Anterior cingulate cortex (tissue), 58 donors: ENCODE measurements at places on chromosomes 12 and 14.

DNA sequence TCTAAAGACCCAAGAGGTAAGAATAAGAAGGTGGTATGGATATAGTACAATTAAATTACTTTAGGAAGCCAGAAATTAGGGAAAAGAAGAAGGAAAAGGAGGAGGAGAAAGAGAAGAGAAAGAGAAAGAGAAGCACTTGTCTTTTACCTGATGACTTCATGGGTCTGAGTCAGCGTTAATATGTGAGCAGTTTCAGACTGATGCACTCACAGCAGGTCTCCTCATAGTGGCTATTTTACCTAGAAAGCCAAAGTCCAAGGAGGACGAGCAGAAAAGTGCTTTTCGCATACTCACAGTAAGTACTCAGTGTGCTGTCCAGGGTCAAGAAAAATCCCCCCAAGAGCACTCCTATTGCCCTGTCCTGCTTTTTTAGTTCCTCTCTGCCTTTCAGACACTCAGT lies 222.1 kb downstream of the C12orf42 start:
- no peak for DNase-seq

GRCh38 chr12:102441077-102441596 lies 39.2 kb downstream of the IGF1 start:
- DNase-seq: no peak

DNA sequence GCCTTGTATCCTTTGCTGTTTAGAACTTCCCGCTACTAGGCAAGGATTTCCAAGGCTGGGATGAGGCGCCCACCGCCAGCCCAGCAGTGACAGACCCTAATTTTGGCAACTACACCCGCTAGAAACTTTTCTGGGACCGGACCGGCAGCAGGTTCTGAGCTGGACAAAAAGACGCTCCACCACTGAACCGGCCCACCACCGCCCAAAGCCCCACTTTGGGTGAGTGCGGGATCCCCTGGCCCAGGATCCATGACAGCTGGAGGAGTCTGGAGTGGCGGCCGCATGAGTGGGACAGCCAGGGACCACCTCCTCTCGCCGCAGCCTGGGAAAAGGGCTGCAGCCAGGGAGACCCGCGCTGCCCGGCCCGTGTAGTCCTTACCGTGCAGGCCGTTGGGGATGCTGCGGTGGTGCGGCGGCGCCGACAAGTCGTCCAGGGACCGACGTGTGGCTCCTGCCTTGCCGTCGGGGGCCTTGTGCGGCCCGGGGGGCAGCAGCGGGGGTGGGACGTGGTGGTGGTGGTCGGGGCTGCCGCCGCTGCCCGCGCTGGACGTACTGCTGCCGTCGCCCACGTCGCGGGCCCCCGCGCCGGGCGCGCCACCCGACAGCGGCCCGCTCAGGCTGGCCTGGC lies 1.1 kb downstream of the CCDC85C start:
- DNase-seq: no peak

GRCh38 chr14:71855399-71856036 lies 76.7 kb upstream of the RGS6 start:
- DNase-seq: no peak

DNA sequence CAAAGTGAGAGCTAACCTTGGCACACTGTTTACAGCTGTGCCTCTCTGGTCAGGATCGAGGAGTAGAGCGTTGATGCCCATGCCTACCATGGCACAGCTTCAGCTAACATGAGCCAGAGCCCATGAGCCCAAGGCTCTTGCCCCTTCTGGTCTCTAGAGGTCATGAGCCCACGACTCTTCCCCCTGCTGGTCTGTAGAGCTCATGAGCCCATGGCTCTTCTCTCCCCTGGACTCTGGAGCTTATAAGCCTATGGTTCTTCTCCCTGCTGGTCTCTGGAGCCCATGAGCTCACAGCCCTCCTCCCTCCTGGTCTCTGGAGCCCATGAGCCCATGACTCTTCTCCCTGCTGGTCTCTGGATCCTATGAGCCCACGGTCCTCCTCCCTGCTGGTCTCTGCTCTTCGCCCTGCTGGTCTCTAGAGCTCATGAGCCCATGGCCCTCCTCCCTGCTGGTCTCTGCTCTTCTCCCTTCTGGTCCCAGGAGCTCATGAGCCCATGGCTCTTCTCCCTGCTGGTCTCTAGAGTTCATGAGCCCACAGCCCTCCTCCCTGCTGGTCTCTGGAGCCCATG lies 16.6 kb upstream of the CLMN start:
- DNase-seq: no peak

GRCh38 chr14:73851567-73852382 lies at the start of gene PTGR2:
PTGR2 (plus strand) TSS chr14:73851831; CDS start chr14:73858863, 7,032 bp downstream.
- DNase-seq: peak; percentile 94

- no peak for DNase-seq
These were observed 44.6 kb downstream of the C14orf132 start for GRCh38 chr14:96083667-96084320.

- no peak for DNase-seq
These were observed 646 bp downstream of the FBLN5 start for GRCh38 chr14:91946622-91947474.

DNA sequence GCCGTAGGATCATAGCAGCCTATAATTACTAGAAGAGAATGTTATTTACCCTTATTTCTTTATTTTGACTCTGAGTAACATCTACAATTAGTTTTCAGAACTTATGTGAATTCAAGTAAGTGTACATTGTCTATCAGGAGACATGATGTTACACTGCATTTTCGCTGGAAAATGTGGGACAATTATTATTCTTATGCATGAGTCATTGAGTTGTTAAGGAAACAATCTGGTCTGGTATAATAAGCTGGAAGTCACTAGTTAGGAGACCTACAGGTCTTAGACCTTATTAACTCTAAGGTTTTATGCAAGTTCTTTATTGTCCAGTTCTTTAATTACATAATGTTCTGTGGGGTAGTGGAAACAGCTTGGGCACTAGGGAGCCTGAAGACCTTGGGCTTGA lies 5.8 kb downstream of the KTN1 start:
- DNase-seq: no peak

GRCh38 chr14:81221579-81222102 lies 882 bp upstream of the GTF2A1 start:
- DNase-seq: no peak

DNA sequence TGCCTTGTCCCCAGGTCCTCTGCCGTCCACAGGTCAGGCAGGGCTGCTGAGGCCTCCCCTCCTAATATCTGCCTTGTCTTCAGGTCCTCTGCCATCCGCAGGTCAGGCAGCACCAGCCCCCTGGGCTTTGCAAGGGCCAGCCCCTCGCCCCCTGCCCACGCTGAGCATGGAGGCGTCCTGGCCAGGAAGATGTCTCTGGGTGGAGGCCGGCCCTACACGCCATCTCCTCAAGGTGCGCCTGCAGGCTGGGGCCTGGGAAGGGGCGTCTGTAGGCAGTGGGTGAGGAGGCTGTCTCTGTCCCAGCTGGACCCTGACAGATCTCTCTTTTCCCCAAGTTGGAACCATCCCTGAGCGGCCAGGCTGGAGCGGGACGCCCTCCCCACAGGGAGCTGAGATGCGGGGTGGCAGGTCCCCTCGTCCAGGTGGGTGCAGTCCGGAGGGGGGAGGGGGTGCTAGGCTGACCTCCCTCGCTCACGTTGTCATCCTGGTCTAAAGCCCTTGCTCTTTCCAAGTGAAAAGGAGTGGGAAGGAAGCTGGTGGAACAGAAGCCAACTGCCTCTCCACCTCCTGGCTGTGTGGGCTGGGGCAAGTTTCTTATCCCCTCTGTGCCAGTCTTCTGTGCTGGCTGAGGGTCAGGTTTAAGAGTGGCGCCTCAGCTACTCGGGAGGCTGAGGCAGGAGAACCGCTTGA lies 13.9 kb upstream of the PUS1 start:
- DNase-seq: no peak

DNA sequence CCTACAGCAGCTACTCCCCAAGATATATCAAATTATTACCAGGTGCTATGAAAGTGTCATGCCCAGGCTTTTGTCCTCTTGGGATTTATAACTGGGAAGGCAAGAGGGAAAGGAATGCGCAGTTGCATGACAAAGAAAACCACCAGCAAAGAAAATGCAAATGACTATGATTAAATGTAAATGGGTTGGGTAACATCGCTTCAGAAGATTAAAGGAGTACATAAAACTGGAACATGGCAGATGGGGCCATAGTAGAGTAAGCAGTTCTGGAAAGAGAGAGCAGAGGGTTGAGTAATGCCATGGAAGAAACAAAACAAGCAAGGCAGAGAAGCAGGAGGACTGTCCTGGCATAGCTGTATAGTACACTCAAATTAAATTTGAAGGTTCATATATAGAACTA lies 493.1 kb downstream of the NOVA1 start:
- DNase-seq: no peak

GRCh38 chr14:31835049-31835448 lies 242.1 kb upstream of the ARHGAP5 start:
- no peak for DNase-seq

GRCh38 chr14:53285821-53286220 lies 132.7 kb upstream of the DDHD1 start:
- no peak for DNase-seq

DNA sequence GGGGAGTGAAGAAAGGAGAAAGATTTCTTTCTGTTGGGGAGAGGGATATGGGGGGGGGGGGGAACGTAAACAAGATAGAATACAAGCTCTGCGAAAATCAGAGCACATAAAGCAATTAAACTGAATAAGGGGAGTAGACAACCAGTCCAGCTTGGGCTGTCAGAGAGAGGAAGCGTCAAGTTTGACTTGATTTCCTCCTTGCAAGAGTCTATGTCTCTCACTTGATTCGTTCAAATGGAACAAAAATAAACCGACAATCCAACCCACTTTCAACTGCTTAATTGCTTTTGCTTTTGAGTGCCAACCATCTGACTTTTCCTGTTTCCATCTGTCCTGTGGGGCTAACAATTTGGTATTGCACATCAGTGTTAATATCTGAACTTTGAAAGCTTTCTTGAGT lies 942 bp downstream of the SYT1 start:
- DNase-seq: no peak

DNA sequence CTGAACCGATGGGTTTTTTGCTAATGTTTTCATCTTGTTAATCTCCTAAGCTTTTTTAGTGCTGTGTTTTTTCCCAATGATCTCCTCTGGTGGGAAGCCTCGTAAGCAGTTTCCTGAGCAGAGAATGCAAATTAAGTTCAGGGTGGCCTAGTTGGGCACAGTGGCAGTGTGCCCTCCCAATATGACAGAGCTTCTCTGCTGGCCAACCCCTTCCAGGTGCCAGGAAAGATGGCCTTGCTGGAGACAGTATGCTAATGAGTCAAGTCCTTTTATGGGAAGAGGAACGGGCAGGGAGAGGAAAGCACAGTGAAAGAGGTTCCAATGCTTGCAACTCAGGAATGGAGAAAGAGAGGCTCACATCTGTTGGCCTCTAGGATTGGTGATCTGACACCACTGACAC lies 115.8 kb downstream of the GCH1 start:
- no peak for DNase-seq

DNA sequence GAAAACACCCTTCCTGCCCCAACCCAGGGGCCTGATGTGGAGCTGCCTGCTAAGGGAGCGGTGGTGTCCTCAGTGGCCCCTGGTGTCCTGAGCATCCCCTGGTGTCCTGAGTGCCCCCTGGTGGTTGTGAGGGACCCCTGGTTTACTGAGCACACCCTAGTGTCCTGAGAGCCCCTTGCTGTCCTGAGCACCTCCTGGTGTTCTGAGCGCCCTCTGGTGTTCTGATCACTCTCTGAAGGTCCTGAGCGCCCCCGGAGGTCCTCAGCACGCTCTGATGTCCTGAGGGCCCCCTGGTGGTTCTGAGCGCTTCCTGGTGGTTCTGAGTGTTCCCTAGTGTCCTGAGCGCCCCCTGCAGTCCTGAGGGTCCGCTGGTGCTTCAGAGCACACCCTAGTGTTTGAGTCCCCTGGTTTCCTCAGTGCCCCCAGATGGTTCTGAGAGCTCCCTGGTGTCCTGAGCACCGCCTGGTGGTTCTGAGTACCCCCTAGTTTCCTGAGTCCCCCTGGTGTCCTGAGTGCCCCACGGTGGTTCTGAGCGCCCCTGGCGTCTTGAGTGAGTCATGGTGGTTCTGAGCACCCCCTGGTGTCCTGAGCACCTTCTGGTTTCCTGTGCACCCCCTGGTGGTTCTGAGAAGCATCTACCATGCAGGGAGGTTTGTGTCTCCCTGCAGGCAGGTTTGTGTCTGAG lies 1004.2 kb downstream of the TMEM121 start:
- DNase-seq: no peak

DNA sequence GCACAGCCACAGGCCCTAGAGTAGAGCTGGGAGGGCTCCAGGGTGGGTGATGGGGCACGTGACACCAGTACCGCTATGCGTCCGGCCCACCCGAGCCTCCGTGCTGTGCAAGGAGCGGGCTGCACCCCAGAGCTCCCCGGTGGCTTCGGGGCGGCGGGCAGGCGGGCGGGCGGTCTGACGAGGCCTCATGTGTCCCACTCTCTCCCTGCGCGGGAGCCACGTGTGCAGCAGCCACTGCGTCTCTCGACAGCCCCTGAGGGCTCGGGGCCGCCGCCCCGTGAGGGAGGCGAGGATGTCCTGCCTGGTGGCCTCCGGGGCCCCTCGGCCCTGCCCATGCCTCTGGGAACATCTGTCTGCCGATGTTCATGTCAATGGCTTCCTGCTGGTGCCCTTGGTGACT lies 51.2 kb upstream of the FBRSL1 start:
- DNase-seq: no peak

- no peak for DNase-seq
These were observed 445.5 kb downstream of the EGLN3 start for GRCh38 chr14:33505266-33505962.

- DNase-seq: no peak
These were observed 228.5 kb upstream of the G2E3 start for GRCh38 chr14:30330445-30330844.

DNA sequence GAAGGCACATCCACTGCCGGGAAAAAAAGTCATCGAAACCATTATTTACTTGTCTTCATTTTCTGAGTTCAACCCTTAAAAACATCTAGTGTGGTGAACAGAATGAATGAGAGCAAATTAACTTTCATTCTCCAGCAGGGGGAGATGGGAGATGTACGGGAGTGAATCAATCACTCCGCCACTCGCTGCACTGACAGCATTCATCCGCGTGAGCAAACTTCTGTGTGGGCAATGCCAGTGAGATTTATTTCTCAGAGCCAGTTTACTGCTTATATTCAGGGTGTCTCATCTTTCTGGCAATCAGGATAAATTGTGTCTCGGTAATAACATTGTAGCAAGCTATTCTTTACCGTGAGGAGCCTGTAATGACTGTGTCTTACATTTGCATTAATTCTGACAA lies 463.6 kb upstream of the MIS18BP1 start:
- no peak for DNase-seq

GRCh38 chr12:34361721-34362316 lies 339.5 kb downstream of the ALG10 start:
- DNase-seq: no peak

- no peak for DNase-seq
These were observed 806.0 kb downstream of the VRK1 start for GRCh38 chr14:97603201-97603600.

DNA sequence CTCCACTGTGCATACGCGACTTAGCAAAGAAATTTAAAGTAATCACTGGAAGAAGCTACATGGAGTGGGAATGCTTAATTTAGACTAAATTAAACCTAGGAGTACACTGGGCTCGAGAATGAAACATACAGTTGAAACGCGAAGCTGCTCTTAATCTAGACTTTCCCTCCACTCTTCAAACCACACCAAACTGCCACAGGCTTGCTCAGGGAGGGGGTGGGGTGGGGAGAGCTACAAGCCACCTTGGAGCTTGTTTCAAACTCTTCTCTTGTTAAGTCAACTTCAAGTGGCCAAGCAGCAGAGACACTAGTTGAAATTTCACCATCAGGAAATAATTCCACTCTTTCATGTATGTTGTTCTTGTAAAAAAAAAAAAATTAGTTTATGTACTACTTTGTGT lies 69.9 kb downstream of the SLC38A1 start:
- no peak for DNase-seq
